SK-N-SH (cell line): ENCODE measurements at places on chromosomes 13 and 19. TPM values are rescaled to one million over a fixed set of nuclear protein-coding genes. Genes with fewer than 3 reads are reported as not detected.

The ERICH4 gene
- not detected in 2 replicates for polyA plus RNA-seq

The MBD3L3 gene
- 0.07 TPM in 1 of 2 replicates, not detected in the other for polyA plus RNA-seq

The CEACAM20 gene
- polyA plus RNA-seq, result not detected in 2 replicates

The HSD17B14 gene
- polyA plus RNA-seq, result 27.9 and 29.7 TPM in 2 replicates

- peaks cover 14% of the 10 kb centered on the region; the same call in 1 of the 2 replicates for H3K27me3 ChIP-seq
- no peaks in the 10 kb centered on the region for H3K36me3 ChIP-seq
- no peak for DNase-seq
- H3K4me3 ChIP-seq, result no peak overlapping the region
- no peaks in the 10 kb centered on the region for H3K4me1 ChIP-seq
Observed at GRCh38 chr19:13652810-13653590, 111.3 kb upstream of the MRI1 start.

DNA sequence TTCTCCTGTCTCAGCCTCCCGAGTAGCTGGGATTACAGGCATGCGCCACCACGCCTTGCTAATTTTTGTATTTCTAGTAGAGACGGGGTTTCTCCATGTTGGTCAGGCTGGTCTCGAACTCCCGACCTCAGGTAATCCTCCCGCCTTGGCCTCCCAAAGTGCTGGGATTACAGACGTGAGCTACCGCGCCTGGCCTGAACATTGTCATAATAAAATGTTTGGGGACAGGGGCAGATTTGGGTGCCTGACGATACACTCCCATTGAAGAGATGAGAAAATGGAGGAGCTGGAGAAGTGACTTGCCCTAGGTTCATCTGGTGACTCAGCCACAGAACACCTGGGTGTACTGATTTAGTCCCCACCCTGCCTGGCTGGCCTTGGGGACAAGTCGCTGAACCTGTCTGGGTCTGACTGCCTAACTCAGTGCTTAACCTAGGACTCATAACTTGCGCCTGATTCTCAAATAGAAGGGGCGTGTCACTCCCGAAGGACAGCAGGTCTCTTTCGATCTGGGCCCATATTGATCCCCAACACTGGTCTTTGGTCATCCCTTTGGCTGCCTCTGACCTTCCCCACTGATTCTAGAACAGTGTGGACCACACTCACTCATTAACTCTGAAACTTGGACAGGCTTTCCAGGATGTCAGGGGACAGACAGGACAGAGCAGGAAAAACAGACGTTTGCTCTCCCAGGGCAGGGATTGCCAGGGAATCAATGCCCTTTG, 7.6 kb upstream of the BICRA start:
- H3K27me3 ChIP-seq, result no peaks in the 10 kb centered on the region
- H3K36me3 ChIP-seq, result no peaks in the 10 kb centered on the region
- DNase-seq, result no peak
- peak overlapping the region; percentile 57 for H3K4me3 ChIP-seq
- no peak overlapping the region for H3K27ac ChIP-seq
- H3K4me1 ChIP-seq, result no peaks in the 10 kb centered on the region

GRCh38 chr13:30906411-30907051, 460 bp downstream of the MEDAG start:
- H3K27ac ChIP-seq, result no peak overlapping the region; the same call in 1 of the 2 replicates
- H3K4me3 ChIP-seq, result no peak overlapping the region
- H3K4me1 ChIP-seq, result peaks cover 22% of the 10 kb centered on the region; the same call in 1 of the 2 replicates
- no peaks in the 10 kb centered on the region for H3K27me3 ChIP-seq

- DNase-seq, result peak; percentile 6
- H3K36me3 ChIP-seq, result no peaks in the 10 kb centered on the region
- no peak overlapping the region for H3K27ac ChIP-seq
Observed at GRCh38 chr13:68927387-68928026, 1180.1 kb upstream of the ATXN8OS start.

- no peaks in the 10 kb centered on the region for H3K27me3 ChIP-seq
- H3K4me1 ChIP-seq, result no peaks in the 10 kb centered on the region
- no peak overlapping the region for H3K4me3 ChIP-seq
Observed at GRCh38 chr13:107712145-107712860, 503.0 kb downstream of the LIG4 start.

DNA sequence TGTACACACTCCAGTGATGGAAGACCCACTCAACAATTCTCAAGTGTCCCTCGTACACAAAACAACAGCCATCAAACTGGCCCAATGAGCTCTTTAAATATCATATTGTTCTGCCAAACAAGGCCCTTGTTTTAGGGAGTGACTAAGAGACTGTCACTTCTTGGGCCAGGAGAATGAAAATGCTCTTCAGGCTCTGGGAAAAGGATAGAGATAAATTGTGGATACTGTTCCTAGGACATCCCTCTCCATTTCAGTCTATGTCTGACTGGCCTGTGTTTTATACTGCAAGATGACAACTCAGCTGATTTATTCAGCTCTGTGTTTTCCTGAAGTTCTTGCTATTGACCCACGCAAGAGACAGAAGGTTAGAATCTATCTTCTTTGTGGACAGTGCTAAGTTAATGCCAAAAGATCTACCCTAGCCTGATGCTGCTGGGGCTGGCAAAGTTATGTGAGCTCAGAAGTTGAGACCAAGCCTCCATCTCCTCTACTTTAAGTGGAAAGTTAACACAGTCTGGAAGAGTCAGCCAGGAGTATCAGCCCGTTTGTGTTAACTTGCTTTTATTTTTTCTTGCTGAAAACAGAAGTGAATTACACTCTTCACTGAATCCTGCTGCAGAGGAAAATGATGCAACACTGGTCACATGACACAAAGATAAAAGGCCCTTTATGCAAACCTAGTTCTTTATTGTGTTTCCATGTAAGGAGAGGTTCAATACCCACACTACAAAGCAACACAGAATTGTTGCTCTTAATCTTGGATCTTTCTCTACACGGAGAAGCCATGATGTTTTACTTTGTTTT, 14.6 kb downstream of the FRY start:
- peaks cover 13% of the 10 kb centered on the region for H3K4me1 ChIP-seq
- no peak for DNase-seq
- H3K27me3 ChIP-seq, result no peaks in the 10 kb centered on the region
- no peaks in the 10 kb centered on the region for H3K36me3 ChIP-seq
- no peak overlapping the region for H3K27ac ChIP-seq

GRCh38 chr13:98976941-98977340, 923 bp downstream of the DOCK9 start:
- H3K4me1 ChIP-seq, result peaks cover 40% of the 10 kb centered on the region; the same call in 1 of the 2 replicates
- no peak for DNase-seq
- no peaks in the 10 kb centered on the region for H3K27me3 ChIP-seq

DNA sequence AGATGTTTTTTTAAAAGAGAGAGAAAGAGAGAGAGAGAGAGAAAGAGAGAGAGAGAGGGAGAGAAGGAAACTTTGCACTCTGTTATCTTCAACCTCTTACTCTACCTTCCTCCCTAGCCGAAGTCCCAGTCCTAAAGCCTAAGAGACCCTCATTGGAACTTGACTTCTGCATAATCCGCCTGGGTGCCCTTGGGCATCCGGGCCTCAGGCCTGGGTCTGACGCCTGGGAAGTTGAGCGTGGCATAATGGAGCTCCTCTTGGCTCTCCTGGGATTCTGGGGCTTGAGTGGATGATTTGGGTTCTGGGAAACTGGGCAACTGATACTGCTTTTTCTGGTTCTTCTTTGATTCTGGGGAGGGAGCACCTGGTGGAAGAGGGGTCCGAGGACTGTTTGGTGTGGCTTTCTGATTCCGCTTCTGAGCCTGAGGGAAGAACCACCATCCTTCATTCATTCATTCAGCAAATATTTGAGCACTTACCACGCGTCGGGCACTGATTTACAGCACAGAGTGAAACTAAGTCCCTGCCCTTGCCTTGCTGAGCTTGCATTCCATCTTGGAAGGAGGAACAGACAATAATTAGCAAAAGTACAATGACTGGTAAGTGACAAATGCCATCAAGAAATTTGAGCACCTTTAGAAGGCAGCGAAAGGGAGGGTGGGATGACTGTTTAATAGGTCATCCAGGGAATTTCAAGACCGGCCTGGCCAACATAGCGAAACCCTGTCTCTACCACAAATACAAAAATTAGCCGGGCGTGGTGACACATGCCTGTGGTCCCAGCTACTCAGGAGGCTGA, 6.3 kb downstream of the SIGLEC10 start:
- H3K27me3 ChIP-seq, result no peaks in the 10 kb centered on the region
- no peak overlapping the region for H3K27ac ChIP-seq
- no peaks in the 10 kb centered on the region for H3K36me3 ChIP-seq
- no peak overlapping the region for H3K4me3 ChIP-seq
- H3K4me1 ChIP-seq, result peaks cover 6% of the 10 kb centered on the region; the same call in 1 of the 2 replicates
- no peak for DNase-seq

DNA sequence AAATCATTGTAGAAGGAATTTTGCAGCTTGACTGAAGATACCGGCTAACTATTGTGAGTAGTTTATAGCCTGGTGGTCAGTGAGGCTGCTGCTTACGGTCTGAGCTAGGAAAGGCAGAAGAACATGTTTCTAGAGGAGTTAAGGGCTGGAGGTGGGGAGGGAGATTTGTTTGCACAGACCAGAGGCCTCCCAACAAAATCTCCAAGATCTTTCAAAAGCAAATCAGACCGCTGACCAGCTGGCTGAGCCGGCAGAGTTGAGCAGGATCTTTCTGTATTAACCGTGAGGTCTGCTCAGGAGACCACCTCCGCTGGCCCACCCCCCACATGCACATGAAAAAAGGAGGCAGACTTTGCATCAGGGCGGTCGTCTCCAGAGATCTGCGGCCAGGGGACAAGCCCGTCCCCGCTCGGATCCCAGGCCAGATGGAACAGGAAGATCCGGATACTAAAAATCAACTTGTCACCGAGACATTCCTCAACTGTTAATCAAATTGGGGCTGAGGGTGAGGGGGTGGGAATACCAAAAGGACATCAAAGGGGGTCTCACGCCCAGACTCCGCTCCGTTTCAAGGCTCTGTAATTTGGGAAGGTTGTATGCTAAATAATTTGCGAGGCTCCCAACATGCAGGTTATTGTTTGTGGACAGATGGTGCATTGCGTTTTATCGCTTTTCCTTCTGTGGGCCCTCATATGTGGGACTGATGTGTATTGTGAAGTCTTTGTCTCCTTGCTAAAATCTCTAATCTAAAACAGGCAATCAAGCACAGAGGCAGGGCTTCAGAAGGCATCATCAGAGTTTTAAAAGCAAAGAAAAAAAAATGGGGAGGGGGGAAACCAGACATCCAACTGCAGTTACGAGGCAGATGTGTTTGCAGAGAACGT, 319.0 kb downstream of the ZNF536 start:
- DNase-seq, result peak; percentile 44
- H3K4me3 ChIP-seq, result peak overlapping the region; percentile 14; the same call in 1 of the 2 replicates
- peaks cover 84% of the 10 kb centered on the region for H3K4me1 ChIP-seq
- no peaks in the 10 kb centered on the region; the same call in 1 of the 2 replicates for H3K27me3 ChIP-seq
- no peaks in the 10 kb centered on the region for H3K36me3 ChIP-seq

DNA sequence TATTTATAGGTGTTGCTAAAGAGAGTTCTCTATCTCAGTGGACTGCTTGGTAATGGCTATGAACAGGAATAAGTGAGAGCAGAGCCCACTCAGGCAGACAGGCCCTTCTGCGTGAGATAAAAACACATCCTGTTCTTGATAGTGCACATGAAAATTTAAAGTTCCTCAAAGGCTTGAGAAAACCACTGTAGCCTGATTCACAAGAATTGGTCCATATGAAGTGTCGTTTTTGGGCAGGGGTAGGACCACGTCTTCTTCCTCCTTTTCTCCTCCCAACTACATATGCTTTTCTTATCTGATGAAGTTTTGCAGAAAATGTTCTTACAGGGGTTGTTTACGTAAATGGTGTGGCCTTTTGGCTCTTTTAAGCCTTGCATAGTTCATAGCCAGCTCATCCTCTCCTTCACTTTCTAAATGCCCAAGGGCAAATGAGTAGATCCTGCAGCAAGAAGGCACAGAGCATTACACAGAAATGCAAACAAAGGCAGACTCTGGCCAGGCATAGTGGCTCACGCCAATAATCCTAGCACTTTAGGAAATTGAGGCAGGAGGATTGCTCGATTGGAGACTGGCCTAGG, 53.8 kb downstream of the RNF6 start:
- no peaks in the 10 kb centered on the region for H3K36me3 ChIP-seq
- H3K4me3 ChIP-seq, result no peak overlapping the region
- no peaks in the 10 kb centered on the region for H3K27me3 ChIP-seq
- H3K27ac ChIP-seq, result no peak overlapping the region

- DNase-seq, result no peak
- 0 out of 2 replicates have a peak, but pooled peaks cover 3% of the 10 kb centered on the region for H3K4me1 ChIP-seq
- H3K4me3 ChIP-seq, result no peak overlapping the region
- H3K27ac ChIP-seq, result peak overlapping the region; percentile 45
- H3K36me3 ChIP-seq, result peaks cover 3% of the 10 kb centered on the region
Observed at GRCh38 chr13:86563308-86563707, 764.1 kb upstream of the SLITRK6 start.

GRCh38 chr13:51282322-51282721, 57.2 kb upstream of the SERPINE3 start:
- H3K36me3 ChIP-seq, result peaks cover 3% of the 10 kb centered on the region; the same call in 1 of the 2 replicates
- H3K4me3 ChIP-seq, result no peak overlapping the region
- H3K4me1 ChIP-seq, result no peaks in the 10 kb centered on the region
- H3K27me3 ChIP-seq, result no peaks in the 10 kb centered on the region
- DNase-seq, result no peak

- H3K27me3 ChIP-seq, result peaks cover 23% of the 10 kb centered on the region
- no peak overlapping the region for H3K27ac ChIP-seq
- no peak for DNase-seq
- H3K4me3 ChIP-seq, result no peak overlapping the region
- no peaks in the 10 kb centered on the region for H3K4me1 ChIP-seq
- H3K36me3 ChIP-seq, result no peaks in the 10 kb centered on the region
Observed at GRCh38 chr13:27309967-27310598, 39.5 kb downstream of the RASL11A start.

GRCh38 chr19:12730064-12730463, 4.4 kb downstream of the TRIR start:
- no peak for DNase-seq
- H3K4me1 ChIP-seq, result peaks cover 15% of the 10 kb centered on the region; the same call in 1 of the 2 replicates
- peaks cover 22% of the 10 kb centered on the region for H3K36me3 ChIP-seq
- no peak overlapping the region for H3K4me3 ChIP-seq
- no peaks in the 10 kb centered on the region for H3K27me3 ChIP-seq
